ENCODE measurements at places on chromosomes 1 and 21.

DNA sequence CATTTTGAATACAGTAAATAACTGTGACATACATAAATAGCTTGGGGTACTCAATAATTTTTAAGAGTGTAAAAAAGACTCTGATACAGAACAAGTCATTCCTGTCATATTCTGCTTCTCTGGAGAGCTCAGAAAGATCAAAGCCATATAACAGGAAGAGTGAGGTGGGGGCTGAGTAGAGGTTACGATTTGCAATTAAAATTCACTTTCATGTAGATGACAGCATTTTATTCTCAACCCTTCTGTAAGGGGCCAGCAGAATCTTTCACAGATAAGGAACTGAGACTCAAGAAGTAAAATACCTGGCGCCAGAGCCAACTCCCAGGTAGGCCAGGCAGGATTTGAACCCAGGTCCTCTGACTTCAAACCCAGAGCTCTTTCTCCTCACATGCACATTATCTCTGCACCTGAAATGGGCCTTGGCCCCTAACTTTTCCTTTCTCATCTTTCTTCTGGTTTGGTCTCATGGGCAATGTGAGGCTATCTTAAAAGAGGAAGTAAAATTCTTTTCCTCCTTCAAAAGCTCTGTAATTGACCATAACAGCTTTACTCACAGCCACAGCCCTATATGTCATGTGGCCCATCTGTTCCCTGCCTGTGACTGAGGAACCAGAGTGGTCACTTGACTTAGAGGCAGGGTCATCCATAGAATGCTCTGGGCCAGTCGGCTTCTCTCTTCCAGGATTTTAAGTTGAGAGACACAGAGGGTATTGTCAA lies 80.9 kb upstream of the SYT6 start:
- DNase-seq: no peak

DNA sequence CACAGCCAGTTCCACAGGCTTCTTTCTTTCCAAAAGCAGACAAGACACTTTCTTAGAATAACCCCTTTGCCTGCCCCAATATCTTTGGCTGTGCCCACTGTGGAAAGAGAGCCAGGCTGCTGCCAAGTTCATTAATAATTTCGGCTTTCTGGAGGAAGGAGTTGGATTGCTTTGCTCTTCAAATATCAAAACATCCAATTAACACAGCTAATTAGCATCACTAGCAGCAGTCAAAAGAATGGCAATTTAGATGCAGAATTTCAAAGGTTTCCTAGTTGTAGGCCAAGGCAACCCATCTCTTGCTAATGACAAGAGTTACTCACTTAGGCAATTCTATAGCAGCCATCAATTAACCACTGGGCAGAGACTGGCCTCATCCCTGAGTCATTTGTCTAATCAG lies 91.0 kb upstream of the SPATA6 start:
- DNase-seq: no peak

- no peak for DNase-seq
These were observed 19.4 kb downstream of the KRTAP10-1 start for GRCh38 chr21:44520326-44521300.

DNA sequence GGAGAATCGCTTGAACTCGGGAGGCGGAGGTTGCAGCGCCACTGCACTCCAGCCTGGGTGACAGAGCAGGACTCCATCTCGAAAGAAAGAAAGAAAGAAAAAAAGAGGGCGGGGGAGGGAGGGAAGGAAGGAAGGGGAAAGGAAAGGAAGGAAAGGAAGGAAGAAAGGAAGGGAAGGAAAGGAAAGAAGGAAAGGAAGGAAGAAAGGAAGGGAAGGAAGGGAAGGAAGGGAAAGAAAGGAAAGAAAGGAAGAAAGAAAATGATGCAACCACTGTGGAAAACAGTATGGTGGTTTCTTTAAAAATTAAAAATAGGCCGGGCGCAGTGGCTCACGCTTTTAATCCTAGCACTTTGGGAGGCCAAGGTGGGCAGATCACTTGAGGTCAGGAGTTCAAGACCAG lies 15.2 kb upstream of the RCAN3 start:
- DNase-seq: no peak

DNA sequence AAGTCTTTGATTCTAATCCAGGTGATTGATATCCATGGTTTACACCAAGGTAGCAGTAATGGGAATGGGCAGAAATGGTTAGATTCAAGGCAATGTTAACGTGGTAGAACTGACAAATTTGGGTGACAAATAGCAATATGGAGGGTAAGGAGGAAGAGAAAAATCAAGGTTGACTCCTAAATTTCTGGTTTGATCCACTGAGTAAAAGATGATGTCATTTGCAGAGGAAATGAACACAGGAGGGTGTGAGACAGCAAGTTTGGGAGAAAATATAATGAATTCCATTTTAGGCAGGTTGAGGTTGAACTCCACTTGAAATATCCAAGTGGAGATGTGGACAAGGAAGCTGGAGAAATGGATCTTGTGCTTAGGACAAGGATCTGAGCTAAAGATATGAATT lies 170.9 kb upstream of the CAMK1G start:
- no peak for DNase-seq

DNA sequence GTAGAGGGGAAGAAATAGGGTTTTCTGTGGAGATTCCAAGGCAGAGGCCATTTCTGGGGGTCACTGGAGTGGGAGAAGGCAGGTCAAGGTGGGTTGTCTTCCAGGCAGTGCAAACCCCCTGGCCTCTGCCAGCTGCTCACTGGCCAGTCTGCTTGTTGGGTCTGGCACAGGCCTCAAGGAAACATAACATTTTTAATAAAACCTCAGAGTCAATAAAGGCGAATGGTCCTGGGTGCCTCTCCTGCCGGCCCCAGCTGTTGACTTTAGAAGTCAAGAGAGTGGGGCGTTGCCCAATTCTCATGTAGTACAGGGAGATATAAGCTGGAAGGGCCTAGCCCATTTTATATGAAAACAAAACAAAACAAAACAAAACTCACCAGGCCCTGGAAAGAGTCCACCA lies 36.6 kb downstream of the RUNX3 start:
- DNase-seq: no peak

- DNase-seq: no peak
These were observed at the start of gene GABRD for GRCh38 chr1:2019172-2019543. Gene GABRD, plus strand, starts transcription at chr1:2019345. Its CDS starts 79 bp downstream, at chr1:2019424.

GRCh38 chr21:30981403-30981802 lies 56.9 kb downstream of the KRTAP19-8 start:
- no peak for DNase-seq

GRCh38 chr21:45910548-45911221 lies 70.9 kb upstream of the COL6A1 start:
- DNase-seq: no peak

- DNase-seq: no peak
These were observed 15.0 kb upstream of the PLEKHM2 start for GRCh38 chr1:15669074-15669473.

- no peak for DNase-seq
These were observed 110.3 kb upstream of the TRABD2B start for GRCh38 chr1:48107516-48107915.

GRCh38 chr1:64228167-64228957 lies 24.9 kb downstream of the UBE2U start:
- no peak for DNase-seq

GRCh38 chr1:154955039-154955717 lies 721 bp downstream of the PBXIP1 start:
- peak; percentile 46 for DNase-seq

Data from stimulated activated CD4-positive, alpha-beta T cell treated with anti-CD3 and anti-CD28 coated beads, TNF-alpha, amount 100 ng/mL, for 24 hours (primary cell).